NCI-H2081 (cell line): ENCODE measurements at places on chromosomes 5 and 9.

- no peak for DNase-seq
These were observed 68.8 kb downstream of the C9orf50 start for GRCh38 chr9:129552064-129552463.

GRCh38 chr9:115121181-115121580 is 3.2 kb upstream of the TNC start:
- no peak for DNase-seq

DNA sequence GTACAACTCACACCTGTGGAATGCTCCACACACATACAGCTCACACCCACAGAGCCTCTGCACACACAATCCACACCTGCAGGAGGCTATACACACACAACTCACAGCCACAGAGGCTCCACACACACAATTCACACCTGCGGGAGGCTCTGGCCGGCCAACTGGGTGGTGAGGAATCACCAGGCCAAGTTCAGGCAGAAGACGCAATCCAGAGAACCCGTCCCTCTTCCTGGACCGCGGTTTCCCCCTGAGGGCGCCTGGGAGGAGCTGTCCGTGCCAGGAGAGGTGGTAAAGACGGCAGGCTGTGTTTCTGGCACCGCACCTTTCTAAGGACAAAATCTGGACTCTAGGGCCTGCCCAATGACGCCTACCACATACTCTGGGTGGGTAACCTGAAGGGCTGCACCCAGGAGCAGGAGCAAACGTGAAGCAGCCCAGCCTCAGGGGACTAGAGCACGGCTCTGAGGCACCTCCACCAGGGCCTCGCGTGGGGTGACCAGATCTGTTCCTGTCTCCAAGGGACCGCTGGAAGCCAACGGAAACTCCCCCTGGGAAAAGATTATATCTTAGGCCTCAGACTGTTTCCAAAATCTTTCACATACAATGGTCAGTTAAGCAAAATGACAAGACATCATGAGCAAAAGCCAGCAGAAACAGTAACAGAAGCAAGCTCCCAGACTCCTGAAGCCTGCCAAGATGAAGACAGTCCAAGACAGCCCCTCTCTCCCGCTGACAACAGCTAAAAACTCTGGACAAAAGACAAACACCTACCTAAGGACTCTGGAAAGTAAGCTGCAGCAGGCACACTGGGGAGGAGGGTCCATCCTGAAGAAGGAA is 16.9 kb downstream of the CAMSAP1 start:
- DNase-seq, result no peak

- no peak for DNase-seq
These were observed 42.3 kb upstream of the MUSK start for GRCh38 chr9:110626101-110626829.

DNA sequence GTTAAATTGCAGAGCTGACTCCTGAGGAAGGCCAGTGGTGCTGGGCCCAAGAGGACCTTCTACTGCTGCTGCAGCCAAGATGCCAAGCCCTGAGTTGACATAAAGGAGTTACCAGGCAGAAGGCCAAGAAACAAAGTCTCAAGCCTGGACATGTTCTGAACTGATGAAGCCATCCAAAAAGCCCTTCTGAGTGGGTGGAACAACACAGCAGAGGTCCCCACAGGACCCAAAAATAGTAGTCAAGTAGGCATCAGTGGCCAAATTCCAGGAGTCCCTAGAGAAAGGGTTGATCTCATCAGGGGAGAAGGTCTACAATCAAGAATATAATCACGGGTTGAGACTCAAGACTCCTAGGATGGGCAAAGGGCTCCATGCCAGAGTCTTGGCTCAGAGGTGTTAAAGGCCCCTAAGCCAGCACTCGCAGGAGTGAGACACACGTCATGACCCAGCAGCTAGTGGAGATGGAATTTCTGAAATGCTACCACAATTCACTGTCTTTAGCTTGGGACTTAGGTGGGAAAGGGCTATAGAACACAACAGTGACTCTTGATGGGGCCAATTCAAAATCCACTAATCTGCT is 119.7 kb downstream of the FANCC start:
- DNase-seq, result no peak

DNA sequence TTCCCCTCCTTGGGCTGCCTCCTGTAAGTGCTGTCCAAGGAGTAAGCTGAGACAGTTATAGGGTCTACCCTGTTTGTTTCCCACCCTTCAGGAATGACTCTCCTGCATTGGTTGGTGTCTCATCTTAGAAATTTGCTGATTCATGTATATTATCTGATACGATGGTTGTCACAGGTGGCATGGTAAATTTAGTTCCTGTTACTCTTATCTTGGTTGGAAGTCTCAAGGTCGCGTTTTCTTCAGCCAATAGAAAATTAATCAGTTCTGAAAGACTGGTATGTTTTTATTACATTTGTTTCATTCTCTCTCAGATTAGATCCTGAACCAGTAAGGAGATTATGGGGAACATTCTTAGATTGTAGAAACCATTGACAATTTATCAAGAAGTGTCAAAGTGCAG is 42.7 kb downstream of the SCGB3A1 start:
- no peak for DNase-seq

DNA sequence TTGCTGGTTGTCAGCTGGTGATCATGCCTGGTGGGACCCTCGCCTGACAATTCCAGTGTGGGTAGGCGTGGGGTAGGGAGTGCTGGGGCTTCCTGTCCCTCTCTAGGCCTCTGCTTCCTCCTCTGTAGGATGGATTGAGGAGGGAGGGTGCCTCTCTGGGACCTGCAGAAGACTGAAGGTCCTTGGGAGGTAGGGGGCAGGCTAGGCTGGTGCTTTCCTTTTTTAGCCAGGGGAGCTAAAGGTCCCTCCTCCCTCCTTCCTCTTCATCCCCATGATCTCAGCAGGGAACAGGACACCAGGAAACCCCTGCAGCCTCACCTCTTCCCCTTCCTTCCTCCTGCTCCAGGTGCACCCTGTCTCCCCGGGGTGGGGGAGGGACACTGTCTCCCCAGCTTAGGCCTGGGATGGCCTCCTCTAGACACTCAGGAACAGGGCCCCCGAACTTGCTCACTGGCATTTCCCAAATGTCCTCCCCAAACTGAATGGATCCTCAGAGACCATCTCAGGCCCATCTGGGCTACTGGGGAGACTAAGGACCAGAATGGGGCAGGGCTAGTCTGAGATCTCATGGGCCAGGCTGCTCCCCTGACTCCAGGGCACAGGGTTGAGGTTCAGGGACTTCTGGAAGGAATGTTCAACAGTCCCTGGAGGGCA is 8.4 kb downstream of the SH2D3C start:
- no peak for DNase-seq

DNA sequence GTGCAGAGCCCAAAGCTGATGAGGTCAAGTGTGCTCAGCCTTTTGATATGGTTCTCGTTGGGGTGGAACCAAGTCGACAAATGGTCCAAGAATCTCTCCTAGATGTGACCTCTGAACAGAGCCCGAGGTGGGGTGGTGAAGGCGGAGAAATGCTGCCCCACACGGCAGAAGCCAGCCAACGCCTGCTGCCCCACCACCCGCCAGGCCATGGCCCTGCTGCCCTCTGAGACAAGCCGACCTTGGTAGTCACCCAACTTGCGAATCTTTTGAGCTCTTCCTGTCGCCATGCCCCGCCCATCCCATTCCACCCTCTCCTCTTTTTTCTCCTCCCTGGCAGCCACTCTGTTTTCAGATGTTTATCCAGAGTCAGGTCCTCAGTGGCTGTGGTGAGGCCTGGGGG is 91.5 kb upstream of the EGFLAM start:
- no peak for DNase-seq

DNA sequence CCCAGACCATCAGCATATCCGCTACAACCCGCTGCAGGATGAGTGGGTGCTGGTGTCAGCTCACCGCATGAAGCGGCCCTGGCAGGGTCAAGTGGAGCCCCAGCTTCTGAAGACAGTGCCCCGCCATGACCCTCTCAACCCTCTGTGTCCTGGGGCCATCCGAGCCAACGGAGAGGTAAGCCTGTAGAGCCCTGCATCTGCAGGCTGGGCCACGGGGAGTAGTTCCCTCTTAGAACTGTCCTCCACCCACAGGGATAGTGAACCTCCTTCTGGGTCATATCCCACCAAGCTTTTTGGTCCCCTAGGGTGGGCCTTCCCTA is 569 bp downstream of the GALT start:
- DNase-seq, result no peak

DNA sequence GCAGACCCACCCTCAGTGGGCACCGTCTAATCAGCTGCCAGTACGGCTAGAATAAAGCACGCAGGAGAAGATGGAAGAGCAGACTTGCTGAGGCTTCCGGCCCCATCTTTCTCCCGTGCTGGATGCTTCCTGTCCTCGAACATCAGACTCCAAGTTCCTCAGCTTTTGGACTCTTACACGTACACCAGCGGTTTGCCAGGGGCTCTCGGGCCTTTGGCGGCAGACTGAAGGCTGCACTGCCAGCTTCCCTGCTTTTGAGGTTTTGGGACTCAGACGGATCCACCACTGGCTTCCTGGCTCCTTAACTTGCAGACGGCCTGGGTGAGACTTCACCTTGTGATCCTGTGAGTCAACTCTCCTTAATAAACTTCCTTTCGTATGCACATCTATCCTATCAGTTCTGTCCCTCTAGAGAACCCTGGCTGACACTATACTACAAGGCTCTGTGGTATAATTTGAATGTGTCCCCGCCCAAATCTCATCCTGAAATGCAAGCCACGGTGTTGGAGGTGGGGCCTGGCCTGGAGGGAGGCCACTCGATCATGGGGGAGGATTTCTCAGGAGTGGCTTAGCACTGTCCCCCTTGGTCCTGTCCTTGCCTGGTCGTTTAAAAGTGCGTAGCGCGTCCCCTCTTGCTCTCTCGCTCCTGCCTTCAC is 31.1 kb upstream of the NRARP start:
- DNase-seq, result no peak
